ENCODE measurements at places on chromosomes 3 and 15. TPM values are rescaled to one million over a fixed set of nuclear protein-coding genes. Genes with fewer than 3 reads are reported as not detected.

- DNase-seq, result no peak
These were observed 65.9 kb upstream of the ACTC1 start for GRCh38 chr15:34861214-34861613.

- no peak for DNase-seq
These were observed 29.5 kb upstream of the THSD4 start for GRCh38 chr15:71085809-71086208.

DNA sequence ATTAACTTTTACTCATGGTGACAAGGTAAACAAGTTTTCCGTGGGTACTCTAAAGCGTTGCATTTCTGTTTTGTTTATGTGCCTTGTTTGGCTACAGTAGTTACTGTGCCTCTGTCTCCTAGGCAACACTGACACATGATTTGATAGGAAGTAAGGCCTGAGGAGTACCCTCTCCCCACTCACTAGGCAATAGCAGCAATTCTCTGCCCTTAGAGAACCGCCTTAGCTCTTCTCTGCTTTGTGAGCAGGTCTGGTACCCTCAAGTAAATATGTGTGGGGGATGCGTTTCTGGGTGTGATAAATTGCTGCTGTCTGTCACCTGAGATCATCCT is at the start of gene IL5RA:
Gene IL5RA (minus strand): TSS at position 76 of the 332 bp plus-strand sequence. CDS start 5,390 bp downstream, outside the sequence.
- DNase-seq, result no peak

DNA sequence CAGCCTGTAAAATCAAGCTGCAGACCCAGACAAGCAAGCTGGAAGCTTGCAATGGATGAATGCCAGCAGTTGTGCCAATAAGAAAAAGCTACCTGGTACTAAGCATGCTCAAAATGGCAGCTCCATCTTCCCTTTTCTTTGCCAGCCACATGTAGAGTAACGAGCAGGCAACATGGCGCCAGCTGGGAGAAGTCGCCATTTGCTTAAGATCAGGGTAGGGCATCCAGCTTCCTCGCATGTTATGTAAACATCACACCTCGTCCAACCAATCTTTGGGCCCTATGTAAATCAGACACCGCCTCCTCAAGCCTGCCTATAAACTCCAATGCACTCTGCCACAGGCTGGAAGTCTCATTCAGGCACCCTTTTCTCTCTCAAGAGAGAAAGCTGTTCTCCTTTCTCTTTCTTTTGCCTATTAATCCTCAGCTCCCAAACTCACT is 973.9 kb downstream of the FHIT start:
- no peak for DNase-seq

GRCh38 chr3:179801856-179802255 is 149.0 kb downstream of the USP13 start:
- DNase-seq, result no peak

- DNase-seq, result no peak
These were observed 20.7 kb downstream of the KLF13 start for GRCh38 chr15:31347067-31347975.

Gene CHRFAM7A
- 0.72 TPM for total RNA-seq

Gene ECE2
- total RNA-seq, result not detected

Gene KCNH8
- not detected for total RNA-seq

Gene FETUB
- not detected for total RNA-seq

Gene SPRED1
- total RNA-seq, result 55.1 TPM

Gene MTHFS
- 8.2 TPM for total RNA-seq
